ENCODE measurements at places on chromosomes 13 and 19.
A peak's percentile ranks its signal among the peaks of the same experiment; 100 is the strongest.

GRCh38 chr19:23823952-23824389 is 65.3 kb upstream of the ZNF681 start:
- DNase-seq: no peak

GRCh38 chr13:93147946-93148345 is 78.7 kb upstream of the GPC6 start:
- DNase-seq: no peak

DNA sequence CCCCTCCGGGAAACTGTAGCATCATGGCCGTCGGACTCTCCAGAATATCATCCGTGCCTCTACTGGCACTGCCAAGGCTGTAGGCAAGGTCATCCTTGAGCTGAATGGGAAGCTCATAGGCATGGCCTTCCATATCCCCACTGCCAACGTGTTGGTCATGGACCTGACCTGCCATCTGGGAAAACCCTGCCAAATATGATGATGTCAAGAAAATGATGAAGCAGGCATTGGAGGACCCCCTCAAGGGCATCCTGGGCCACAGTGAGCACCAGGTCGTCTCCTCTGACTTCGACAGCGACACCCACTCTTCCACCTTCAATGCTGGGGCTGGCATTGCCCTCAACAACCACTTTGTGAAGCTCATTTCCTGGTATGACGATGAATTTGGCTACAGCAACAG is 41.9 kb upstream of the CALM3 start:
- DNase-seq: no peak

DNA sequence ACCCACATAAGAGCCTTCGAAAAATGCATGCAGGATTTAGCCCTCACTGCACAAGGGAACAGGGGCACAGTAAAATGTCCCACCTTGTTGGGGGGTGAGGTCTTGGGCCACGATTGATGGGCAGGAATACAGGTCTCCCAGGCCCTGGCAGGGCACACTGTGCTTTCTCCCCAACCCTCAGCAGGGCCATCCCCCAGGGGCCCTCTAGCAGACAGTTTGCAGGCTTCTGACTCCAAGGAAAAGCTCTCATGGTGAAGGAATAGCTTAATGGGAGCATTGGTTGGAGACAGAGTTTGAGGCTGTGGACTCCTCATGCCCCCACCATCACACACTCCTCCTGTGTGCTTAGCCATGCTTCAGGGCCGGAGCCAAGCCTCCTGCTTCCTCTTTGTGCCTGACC is 484.6 kb downstream of the ZNF536 start:
- no peak for DNase-seq

GRCh38 chr19:37114001-37114400 is 35.8 kb downstream of the ZNF420 start:
- DNase-seq: no peak

- peak; percentile 89 for DNase-seq
Measured at GRCh38 chr19:3573858-3574637, 1.3 kb downstream of the HMG20B start.
